ENCODE measurements at places on chromosomes 2 and 18.

DNA sequence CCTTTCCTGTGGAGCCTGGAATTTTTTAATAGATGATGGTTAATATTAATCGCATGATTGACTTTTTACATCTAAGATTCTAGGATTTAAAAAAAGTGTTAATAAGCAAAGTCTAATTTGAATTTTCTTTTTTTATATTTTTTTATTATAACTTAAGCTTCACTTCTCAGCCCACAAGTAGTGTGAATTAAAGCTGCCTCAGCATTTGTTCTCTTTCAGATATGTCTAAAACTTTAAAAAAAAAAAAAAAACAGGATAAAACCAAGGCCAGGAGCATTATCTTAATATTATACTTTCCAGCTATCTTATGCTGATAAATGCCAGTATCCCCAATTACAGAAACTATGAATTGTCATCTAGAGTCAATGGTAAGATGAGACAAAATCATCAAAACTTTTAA is 109.7 kb downstream of the CD226 start:
- no peak for DNase-seq

DNA sequence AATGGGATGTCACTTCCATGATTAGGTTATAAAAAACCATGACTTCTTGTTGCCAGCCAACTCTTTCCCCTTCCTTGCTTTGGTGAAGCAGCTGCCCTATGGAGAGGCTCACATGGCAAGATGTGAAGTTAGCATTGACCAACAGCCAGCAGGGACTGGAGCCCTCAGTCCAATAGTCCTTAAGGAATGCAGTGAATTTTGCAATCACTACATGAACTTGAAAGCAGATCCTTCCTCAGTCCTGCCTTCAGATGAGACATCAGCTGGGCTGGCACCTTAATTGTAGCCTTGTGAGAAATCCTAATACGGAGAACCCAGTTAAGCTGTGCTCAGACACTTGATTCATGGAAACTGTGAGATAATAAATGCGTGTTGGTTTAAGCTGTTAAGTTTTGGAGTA is 61.8 kb downstream of the ATP8B1 start:
- no peak for DNase-seq

GRCh38 chr18:48955830-48956261 is 5.1 kb upstream of the SMAD7 start:
- DNase-seq: no peak

DNA sequence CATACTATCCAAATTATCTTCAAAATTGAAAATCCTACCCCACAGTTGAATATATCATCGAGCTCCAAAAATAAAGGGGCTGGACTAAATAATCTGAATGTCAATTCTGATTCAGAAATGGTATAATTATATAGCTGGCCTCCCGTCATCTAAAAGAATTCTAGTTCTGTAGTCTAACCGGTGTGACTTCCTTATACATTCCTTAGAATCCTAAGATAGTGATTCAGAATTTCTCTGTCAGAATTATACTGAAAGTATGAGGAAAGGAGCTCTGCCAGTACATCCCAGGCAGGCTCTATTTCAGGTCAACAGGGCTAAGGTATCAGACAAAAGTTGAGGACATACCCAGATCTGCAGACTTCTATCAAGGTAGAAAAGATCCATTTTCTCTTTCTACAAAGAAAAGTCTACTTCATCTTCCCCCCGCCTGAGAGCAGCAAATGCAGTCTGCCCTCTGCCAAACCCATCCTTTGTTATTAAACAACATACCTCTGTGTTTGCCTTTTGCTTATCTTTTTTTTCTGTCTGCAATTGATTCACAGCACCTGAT is 128.5 kb downstream of the METTL4 start:
- no peak for DNase-seq

GRCh38 chr2:239383036-239383758 is 17.6 kb downstream of the HDAC4 start:
- no peak for DNase-seq

DNA sequence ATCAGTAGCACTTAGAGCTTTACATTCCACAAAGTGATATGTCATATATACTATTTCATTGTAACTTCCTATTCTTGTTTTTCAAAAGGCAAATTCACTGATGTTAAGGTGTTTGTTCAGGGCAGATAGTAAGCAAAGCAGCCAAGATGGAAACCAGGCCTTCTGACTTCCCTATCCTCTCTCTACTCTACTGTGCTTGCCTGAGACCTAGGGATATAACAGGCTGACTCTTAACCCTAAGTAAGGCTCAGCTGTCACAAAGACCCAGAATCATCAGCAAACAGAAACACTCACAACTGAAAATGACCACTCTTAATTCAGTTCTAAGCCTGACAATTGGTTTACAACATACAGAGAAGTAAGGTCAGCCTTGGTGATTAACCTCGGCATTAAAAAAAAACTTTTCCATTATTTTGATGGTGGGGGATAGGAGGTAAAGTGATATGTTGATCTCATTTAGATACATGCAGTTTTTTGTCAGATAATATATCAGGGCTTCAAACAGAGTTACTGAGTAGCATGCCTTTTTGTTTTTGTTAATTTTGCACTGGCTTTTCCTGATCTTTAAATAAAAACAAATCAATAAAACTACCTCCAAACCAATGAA is 95.4 kb upstream of the CHRNA1 start:
- DNase-seq: no peak

DNA sequence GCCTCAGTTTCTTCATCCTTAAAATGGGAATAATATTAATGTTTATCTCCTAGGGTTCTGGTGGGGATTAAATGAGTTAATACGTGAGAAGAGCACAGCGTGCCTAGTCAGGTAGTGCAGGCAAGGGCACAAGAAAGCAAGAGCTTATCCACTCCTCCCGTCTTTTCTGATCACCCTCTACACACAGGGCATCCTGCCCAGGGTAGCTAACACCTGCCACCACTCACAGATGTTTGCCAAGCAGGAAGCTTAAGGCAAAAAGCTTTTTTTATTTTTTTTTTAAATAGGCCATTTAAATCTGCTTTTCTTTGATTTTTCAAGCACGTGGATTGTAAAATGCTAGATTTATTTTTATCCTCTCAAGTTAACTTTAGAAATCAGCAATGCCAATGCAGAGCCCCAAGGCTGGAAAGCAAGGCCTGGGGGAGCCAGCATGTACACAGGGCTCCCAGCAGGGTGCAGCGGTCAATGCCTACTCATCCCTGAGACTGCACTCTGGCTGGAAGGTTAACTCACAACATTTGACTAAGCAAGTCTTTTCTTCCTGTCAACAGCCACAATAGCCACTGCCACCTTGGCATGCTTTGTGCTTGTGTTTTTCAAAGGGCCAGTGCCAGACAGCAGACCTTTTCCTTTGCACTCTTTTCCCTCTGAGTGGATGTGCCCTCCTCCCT is 86.5 kb upstream of the ACAA2 start:
- no peak for DNase-seq

DNA sequence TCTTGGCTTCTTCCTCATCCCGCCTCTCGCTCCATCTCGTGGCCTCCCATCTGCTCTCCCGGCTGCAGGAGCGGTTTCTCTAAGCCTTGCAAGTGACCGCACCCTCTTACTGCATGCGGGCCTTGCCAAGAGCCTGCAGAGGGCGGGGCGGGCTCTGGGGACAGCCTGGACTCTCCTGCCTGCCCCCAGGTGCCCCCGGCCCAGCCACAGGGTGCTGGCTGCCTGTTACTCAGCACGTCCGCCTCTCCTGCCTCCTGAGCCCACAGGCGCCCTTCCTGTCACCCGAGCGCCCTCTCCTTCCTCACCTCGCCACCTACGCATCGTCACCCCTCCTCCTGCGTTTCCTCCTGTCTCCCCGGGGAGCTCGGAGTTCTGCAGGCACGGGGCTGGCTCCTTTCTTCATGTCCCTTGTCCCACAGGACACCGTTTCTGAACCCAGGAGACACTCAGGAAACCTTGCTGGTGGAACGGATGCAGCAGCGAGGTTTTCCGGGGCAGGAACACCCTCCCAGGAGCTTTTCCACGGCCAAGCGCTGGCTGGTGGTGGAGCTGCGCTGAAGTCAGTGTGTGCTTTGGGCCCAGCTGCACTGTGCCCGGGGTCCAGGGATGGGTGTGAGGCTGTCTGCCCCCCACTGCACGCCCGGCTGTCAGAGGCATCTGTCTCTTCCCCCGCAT is 28.5 kb downstream of the HPCAL1 start:
- DNase-seq: no peak

DNA sequence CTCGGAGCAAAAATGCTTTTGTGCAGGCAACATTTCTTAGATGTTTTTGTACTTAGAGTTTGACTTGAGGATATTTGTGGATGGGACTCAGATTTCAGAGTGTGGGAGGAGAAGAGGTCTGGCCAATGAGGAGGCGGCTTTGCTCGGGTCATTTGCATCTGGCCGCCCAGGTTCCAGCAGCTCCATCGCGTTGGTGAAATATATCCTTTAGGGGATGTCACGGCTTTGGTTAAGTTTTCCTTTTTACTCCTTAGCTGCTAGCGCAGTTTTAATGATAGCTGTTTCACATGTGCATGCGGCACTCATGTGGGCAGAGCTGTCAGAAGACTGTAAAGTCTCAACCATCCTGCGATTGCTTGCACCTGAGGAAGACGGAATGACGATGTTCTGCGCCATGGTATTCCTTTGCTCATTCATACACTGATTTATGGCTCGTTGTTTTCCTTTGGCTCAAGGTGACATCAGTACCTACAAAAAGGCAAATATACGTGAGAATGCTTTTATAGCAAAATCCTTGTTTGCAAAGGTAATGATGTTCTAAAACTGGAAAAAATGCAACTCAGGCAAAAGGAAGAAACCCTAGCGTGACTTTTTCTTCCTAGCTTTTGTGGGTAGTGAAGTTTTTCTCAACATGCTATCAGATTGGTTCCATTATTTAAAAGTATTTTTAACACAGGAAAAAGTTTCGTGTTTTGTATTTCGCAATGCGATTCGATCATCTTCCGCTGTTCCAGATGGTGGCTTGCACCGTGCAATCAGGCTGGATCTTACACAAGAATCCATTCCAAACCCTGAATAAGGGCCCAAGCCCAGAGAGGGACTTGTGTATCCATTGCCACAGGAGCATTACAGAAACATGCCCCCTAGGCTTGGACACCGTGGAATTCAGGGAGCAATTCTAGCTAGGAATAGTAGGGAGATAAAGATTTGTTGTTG is 70.5 kb upstream of the ZNF516 start:
- DNase-seq: peak; percentile 60

GRCh38 chr18:34977838-34978532 is 63.2 kb upstream of the MAPRE2 start:
- peak; percentile 87 for DNase-seq

- no peak for DNase-seq
Observed at GRCh38 chr2:176638167-176639015, 369.1 kb downstream of the MTX2 start.

GRCh38 chr18:10319914-10320600 is 134.4 kb upstream of the APCDD1 start:
- DNase-seq: no peak

- no peak for DNase-seq
Observed at GRCh38 chr2:29370581-29371125, 255.4 kb downstream of the CLIP4 start.

GRCh38 chr2:218436992-218437391 is 18.1 kb downstream of the VIL1 start:
- no peak for DNase-seq

DNA sequence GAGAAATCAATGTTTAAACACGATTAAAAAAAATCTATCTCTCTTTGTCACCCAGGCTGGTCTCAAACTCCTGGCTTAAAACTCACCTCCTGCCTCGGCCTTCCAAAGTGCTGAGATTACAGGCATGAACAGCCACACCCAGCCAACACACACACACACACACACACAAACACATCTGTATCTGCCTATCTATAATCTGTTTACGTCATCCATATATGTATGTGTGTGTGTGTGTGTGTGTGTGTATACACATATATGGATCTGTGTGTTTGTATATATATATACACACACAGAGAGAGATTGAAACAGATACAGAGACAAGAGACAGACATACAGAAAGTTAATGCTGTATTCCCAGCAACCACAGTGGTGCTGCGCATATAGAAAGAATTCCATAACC is 497.1 kb downstream of the DSC3 start:
- DNase-seq: no peak

DNA sequence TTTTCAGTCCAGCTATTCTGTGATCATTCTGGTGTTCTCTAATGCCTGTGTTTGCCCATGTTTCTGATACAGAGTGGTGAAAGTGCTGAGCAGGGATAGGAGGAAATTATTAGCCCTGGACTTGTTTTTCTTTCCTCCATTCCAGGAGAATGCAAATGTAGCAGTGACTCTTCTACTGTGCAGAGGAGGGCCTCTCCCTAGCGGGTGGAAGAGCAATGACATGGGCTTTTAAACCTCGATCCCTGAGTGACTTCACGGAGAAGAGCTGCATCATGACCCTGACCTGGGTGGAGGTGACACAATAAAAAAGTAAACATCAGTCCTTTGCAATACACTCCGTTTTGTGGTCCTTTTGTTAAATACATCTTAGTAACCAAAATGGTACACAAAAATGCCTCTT is 68.0 kb upstream of the NETO1 start:
- DNase-seq: no peak

DNA sequence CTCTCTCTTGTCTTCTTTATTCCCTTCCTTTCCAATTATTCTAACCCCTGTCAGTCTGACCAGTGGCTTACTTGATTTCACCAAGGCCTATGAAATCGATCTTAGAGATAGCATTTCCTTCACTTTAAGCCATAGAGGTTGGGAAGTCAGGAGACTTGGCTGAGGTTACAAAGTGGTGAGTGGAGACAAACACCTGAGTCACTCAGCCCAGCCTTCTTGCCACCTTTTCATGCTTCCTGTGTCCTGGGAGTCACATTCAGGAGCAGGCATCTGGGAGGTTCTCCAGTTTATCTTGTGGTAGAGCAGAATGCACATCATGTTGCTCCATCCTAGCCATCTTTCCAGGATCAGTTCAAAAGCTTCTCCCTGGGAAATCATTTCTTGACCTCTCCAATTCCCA is 59.1 kb downstream of the VSNL1 start:
- DNase-seq: no peak

Data from retina (tissue), 1 donor.